ENCODE measurements at places on chromosomes 1 and 21. TPM values are rescaled to one million over a fixed set of nuclear protein-coding genes. Genes with fewer than 3 reads are reported as not detected.

Gene NRIP1
- polyA plus RNA-seq, result 37.6 TPM

Gene KRTAP25-1
- polyA plus RNA-seq, result not detected

Gene HSPB7
- not detected for polyA plus RNA-seq

Gene CHIA
- not detected for polyA plus RNA-seq

GRCh38 chr1:158246650-158247049 is 7.6 kb upstream of the CD1A start:
- no peaks in the 10 kb centered on the region for H3K27me3 ChIP-seq
- H3K4me1 ChIP-seq, result peaks cover 24% of the 10 kb centered on the region
- no peak for DNase-seq
- H3K4me3 ChIP-seq, result no peak overlapping the region
- no peak overlapping the region for H3K27ac ChIP-seq
- no peaks in the 10 kb centered on the region for H3K36me3 ChIP-seq

Gene CACNA1E
- polyA plus RNA-seq, result not detected
